ENCODE measurements at places on chromosomes 13 and 19.
A peak's percentile ranks its signal among the peaks of the same experiment; 100 is the strongest.

- no peak for DNase-seq
These were observed 110.9 kb downstream of the KL start for GRCh38 chr13:33127009-33127551.

DNA sequence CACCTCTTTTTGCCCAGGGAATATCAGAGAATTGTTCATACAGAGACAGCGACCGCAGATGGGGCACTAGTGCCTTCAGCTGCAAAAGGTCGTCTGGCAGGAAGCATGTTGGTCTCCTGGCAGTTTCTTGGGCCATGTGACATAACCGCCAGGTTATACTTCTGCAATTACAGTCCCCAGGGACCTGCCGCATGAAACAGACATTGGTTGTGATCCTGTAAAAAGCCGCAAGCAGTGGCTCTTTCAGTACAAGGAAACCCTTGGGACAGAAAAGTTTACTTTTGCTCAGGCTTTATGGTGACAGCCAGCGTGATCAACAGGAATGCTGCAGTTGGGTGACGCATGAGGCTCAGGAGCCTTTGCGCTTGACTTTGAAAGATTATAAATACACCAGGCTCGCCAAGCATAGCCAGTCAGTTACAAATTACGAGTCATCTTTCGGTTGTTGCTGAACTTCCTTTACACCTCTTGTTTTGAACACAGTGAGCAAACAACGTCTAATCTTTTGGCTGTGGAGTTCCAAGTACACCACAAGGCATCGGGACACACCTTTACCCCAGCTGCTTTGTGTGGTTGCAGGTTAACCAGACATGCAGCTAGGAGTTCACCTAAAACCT, 50.5 kb upstream of the UBE2L5 start:
- DNase-seq: peak; percentile 79

DNA sequence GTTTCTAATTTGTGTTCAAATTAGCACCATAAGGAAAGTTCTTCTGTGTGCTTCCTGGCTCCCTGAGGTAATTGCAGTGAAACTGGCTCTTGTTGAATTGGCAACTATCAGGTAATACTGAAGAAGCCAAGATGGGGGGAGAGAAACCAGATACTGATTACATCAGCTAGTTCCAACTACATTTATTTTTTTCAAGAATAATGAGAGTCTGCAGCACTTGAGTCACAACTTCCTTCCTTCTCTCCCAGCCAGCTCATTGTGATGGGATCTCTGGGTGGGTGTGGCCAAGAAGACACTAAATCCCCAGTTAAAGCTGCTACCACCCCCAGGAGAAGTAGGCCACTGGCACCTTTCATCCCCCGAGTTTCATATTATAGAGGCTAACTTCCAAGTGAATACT, 100.7 kb upstream of the RXFP2 start:
- DNase-seq: no peak

DNA sequence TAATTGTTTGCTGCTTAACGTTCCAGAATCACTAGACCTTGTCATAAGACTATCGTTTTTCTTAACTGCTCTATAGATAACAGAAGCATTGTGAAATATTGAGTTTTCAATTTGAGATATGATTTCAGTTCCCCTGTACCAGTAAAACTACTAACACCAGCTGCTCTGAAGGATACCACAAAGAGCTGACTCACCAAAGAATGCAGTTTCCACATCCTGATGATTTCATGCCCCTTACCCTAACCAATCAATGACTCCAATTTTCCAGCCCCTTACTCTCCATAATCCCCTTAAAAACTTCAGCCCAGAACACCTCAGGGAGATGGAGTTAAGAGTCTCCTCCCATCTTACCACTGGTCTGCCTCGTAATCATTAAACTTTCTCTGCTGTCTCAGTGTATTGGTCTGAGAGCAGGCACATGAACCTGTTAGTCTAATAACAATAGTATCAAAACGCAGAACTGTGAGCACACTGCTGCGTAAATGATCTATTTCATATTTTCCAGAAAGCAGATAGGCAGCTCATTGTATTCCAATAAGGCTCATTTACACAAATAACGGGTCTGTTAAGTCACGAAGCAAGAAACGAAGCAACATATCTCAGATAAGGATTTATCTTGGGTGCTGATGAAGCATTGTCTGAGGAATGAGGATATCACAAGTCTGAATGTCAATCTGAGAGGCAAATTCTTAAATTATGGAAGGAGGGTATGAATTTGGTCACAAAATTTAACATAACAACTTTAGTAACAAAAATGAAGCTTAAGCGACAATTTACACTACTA, 14.1 kb upstream of the CCNA1 start:
- DNase-seq: no peak

- DNase-seq: no peak
These were observed 389.3 kb downstream of the FGF14 start for GRCh38 chr13:102012299-102013293.

DNA sequence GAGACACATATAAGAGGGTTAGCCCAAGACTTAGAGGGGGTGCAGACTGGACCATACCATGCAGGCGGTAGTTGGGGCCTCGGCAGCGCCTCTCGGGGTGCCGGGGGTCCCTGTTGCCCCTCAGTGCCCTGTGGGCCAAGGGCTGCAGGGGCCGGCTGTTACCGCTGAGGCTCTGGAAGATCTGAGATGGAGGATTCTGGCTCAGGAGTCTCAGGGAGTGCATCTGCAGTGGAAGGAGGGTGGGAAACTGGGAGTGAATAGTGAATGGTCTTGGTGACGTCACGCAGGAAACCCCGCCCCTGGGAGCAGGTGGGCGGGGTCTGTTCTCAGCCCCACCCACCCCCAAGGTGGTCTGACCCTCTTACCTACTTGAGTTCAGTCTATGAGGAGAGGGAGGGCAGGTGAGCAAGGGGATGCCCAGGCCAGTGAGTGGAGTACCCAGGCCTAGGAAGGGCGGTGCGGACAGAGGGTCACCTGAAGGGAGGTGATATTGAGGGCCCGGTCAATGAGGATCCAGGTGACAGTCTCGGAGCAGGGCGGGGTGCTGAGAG, 1.7 kb upstream of the DBP start:
- DNase-seq: no peak

DNA sequence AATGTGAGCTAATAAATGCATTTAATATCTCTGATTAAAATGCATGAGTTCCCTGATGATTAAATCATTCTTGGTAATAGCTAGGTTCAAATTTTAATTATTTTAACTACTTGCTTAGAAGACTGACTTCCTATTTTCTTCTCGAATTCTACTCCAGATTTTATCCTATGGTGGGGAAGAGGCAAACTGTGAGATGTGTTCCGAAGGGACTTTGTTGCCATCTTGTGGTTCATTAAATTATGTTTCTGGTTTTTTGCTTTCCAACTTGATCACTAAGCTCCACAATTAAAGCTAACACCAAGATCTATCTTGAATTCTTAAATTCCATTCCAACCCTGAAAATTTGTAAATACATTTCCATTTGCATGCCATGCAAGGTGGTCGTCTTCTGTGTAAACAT, 538.4 kb upstream of the PCDH20 start:
- no peak for DNase-seq

GRCh38 chr19:39127812-39128515, 2.4 kb downstream of the PAK4 start:
- DNase-seq: no peak

GRCh38 chr13:40963927-40964326, 55.2 kb downstream of the ELF1 start:
- DNase-seq: no peak

- DNase-seq: no peak
These were observed 6.3 kb downstream of the DACT3 start for GRCh38 chr19:46654621-46655152.

GRCh38 chr13:20877902-20878301, 24.6 kb downstream of the XPO4 start:
- no peak for DNase-seq

GRCh38 chr19:55676383-55676782, 1.4 kb downstream of the EPN1 start:
- DNase-seq: no peak

DNA sequence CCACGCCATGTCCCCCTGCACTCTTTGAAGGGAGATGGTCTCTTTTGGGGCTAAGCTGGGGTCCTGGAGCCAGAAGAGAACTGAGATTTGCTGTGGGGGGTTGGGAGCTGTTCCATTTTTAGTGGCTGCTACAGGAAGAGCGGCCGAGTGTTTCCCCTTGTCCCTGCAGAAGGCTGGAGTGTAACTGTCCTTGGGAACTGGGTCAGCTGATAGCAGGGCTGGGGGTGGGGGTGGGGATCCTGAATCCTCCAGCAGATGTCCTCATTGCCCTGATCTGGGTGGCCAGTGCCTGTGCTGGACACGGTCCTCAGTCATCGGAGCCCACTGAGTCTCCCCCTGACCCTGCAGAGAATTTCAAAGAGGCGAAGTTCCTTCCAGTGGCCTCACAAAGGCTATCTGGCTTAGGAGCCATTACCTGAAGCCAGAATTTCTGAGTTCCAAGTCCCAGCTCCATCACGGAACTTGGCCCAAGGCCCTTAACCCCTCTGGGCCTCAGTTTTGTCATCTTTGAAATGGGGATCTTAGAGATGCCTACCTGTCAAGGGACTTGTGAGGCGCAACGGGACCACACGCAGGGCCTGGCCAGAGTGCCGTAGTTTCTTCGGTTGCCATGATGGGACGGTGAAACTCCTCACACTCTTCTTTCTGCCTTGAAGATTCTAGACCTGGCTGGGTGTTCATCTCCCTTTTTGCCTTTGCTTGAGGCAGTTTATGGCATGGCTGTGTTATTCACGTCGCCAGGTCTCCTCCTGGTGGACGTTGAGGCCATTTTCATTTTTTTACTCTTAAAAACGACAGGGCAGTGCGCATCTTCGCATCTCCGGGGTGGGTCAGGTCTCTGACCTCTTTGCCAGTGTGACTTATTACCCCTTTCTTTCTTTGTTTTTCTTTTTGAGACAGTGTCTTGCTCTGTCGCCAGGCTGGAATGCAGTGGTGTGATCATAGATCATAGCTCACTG, 51.9 kb downstream of the DNM2 start:
- no peak for DNase-seq

DNA sequence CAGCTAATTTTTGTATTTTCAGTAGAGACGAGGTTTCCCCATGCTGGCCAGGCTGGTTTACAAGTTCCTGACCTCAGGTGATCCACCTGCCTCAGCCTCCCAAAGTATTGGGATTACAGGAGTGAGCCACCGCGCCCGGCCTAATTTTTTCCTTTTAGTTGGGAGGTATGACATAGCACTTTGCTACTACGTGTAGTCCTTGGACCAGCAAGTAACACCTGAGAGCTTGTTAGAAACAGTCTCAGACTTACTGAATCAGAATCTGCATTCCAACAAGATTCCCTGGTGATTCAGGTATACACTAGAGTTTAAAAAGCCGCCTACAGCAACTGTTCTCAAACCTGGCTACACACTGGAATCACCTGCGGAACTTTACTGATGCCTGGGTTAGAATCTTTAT, 1.8 kb upstream of the FARP1 start:
- DNase-seq: no peak

DNA sequence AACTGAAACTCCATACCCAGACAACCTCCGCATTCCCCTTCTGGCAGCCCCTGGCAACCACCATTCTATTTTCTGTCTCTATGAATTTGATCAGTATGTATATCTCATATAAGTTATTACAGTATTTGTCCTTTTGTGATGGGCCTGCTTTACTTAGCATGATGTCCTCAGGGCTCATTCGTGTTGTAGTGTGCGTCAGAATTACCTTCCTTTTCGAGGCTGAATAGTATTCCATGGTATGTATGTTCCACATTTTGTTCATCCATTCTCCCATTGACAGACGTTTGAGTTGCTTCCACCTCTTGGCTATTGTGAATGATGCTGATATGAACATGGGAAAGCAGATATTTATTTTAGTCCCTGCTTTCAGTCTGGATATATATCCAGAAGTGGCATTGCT, 5.0 kb downstream of the PLEKHF1 start:
- DNase-seq: no peak

GRCh38 chr13:98959786-98960605, 17.9 kb downstream of the DOCK9 start:
- no peak for DNase-seq

- no peak for DNase-seq
These were observed 21.2 kb downstream of the CCNA1 start for GRCh38 chr13:36453516-36453915.

GRCh38 chr19:34732612-34733211, 1.3 kb upstream of the ZNF181 start:
- no peak for DNase-seq

GRCh38 chr19:55261671-55262126, 2.9 kb upstream of the PPP6R1 start:
- no peak for DNase-seq

DNA sequence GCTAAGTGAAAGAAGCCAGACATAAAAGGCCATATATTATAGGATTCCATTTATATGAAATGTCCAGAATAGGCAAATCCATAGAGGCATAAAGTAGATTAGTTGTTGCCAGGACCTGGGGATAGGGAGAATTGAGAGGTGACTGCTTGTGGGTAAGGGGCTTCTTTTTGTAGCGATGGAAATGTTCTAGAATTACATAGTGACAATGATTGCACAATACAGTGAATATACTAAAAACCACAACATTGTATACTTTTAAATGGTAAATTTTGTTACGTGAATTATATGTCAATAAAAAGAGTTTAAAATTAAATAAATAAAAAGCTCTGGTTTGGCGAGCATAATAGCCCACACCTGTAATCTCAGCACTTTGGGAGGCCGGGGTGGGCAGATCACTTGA, 486.8 kb downstream of the KLF12 start:
- no peak for DNase-seq

GRCh38 chr13:41562083-41562482, 104.7 kb downstream of the RGCC start:
- DNase-seq: no peak

- no peak for DNase-seq
These were observed 514.5 kb downstream of the IRS2 start for GRCh38 chr13:109271555-109272541.
